Skeletal muscle cell (primary cell): ENCODE measurements at places on chromosomes 1 and 21.
A peak's percentile ranks its signal among the peaks of the same experiment; 100 is the strongest.

- DNase-seq = no peak
These were observed at the start of gene AGO4 for GRCh38 chr1:35807614-35808449. Gene AGO4, plus strand, starts transcription at chr1:35808016. Its CDS starts 401 bp downstream, at chr1:35808417.

DNA sequence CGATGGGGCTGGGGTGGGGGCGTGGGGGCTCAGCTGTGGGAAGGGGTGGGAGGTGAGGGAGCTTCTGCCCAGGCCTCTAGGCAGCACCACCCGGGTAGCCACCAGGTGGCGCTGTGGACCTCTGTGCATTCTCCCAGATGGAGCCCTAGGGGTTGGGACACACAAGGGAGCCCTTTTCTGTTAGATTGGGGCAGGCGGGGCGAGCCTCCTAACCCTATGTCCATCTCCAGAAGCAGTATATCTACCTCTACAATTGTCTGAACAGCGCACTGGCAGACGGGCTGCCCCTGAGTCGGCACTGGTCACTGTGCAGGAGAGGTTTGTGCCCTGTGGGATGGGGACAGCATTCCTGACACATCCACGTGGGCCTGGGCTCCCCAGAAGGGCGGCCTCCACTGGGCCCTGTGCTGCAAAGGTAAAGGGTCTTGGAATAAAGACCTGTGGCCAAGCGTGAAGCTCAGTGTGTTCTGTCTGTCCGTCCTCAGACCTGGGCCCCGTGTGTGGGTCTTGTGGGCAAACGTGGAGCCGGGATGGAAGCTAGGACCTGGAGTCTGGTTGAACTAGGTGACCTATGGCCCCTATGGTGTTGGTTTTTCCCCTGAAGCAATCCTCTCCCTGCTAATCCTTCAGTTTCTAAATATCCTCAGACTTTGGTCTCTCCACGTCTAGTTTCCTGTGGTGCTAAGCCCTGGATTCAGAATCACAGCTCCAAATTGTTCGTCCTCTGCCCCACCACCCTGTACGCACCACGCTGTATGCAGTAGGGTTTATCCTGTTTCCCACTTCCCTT is 4.4 kb upstream of the LGR6 start:
- no peak for DNase-seq

GRCh38 chr1:232519186-232519585 is 110.7 kb downstream of the SIPA1L2 start:
- no peak for DNase-seq

GRCh38 chr1:69913977-69914376 is 291.4 kb downstream of the LRRC40 start:
- DNase-seq = peak; percentile 56

DNA sequence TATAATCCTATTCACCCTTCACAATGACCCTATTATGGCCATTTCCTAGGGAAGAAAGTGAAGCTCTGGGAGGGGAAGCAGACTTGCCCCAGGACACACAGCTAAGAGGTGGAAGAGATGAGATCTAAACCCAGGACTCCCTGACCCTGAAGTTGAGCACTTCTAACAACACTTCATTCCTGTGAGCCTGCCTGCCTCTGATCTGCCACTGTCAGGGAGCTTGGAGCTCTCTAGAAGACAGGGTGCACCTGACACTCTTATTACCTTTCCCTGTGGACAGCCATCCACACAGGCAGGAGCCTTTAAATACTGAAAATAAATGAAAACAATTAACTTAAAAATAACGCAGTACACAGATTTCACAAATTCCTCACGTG is 599 bp downstream of the MKNK1 start:
- DNase-seq = no peak

GRCh38 chr1:210347112-210347511 is 18.4 kb downstream of the HHAT start:
- no peak for DNase-seq

- peak; percentile 44 for DNase-seq
These were observed 2.6 kb upstream of the TOR3A start for GRCh38 chr1:179079113-179079761.

DNA sequence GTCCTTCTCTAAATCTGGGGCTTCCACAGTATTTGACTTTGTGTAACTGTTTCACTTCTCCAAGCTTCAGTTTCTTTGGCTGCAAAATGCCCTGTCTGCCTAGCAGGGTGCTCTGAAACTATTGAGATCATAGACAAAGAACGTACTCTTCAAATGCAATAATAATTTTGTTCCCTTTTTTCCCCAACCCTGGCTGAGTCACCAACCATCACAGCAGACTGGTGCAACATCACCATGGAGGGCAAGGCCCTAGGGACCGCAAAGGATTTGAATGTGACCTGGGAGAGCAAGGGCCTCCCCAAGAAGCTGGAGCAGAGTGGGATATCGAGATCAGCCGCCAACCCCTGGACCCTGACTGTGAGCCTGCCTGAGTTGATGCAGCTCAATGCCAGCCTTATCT is 115.0 kb downstream of the FCRL5 start:
- no peak for DNase-seq

- no peak for DNase-seq
These were observed 6.6 kb downstream of the LIN28A start for GRCh38 chr1:26417111-26417759.

GRCh38 chr1:201741763-201742342 is 87.1 kb upstream of the IPO9 start:
- no peak for DNase-seq

DNA sequence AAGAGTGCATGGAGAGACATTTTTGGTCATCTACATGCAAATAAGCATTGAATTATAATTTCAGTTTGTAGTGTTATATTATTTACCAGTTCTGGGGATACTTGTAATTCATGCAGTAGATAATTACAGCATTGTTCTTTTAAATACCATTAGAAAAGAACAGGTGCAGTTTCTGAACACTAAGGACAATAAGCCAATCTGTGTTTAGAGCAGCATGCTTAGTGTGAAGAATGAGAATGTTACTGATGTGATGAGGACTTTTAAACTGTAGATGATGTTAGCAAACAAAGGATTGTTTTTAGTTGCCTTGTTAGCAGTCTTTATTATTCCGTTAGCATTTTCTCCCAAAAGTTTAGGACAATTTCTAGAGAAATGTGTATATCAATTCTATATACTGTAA is 348.3 kb downstream of the BRINP3 start:
- DNase-seq = no peak

GRCh38 chr1:193709607-193710006 is 523.2 kb upstream of the B3GALT2 start:
- DNase-seq = no peak

DNA sequence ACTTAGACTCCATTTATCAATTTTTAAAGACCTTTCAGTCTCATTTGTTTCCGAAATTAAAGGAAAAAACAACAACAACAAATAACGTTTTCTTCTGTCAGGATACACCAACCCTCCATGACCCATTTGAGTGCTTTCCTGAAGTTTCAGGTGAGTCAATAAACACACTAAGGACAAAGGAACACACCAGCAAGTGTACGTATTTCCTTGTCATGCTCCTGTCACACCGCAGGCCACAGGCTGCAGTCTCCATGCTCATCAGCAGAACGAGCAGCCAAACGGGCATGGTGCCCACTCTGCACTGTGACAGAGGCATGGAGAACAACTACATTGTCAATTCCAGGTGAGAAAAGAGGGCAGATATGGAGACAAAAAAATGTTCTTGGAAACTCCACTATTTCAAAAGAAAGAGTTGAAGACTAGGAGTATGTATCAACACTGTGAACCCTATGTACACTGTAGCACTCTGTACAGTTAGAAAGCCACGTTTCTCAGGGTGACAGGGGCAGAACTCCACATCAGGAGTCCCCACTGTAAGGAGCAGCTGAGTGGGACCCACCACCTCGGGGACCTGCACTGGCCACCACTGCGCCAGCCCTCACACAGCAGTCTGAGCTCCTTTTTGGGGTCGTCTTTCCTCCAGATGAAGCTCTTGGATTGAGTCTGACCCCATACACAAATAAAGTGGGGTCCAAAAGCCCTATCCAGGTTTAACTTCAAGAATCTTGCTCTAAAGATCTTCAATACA is 2.6 kb downstream of the PTTG1IP start:
- no peak for DNase-seq

GRCh38 chr1:34354367-34354766 is 177.7 kb downstream of the C1orf94 start:
- DNase-seq = no peak

GRCh38 chr1:20787840-20788795 is 1.0 kb upstream of the HP1BP3 start:
- DNase-seq = peak; percentile 32

- no peak for DNase-seq
These were observed 14.7 kb upstream of the SPRR5 start for GRCh38 chr1:152932170-152932811.
